Osteoblast (primary cell): ENCODE measurements at places on chromosomes 1 and 21. TPM values are rescaled to one million over a fixed set of nuclear protein-coding genes. Genes with fewer than 3 reads are reported as not detected.
A peak's percentile ranks its signal among the peaks of the same experiment; 100 is the strongest.

DNA sequence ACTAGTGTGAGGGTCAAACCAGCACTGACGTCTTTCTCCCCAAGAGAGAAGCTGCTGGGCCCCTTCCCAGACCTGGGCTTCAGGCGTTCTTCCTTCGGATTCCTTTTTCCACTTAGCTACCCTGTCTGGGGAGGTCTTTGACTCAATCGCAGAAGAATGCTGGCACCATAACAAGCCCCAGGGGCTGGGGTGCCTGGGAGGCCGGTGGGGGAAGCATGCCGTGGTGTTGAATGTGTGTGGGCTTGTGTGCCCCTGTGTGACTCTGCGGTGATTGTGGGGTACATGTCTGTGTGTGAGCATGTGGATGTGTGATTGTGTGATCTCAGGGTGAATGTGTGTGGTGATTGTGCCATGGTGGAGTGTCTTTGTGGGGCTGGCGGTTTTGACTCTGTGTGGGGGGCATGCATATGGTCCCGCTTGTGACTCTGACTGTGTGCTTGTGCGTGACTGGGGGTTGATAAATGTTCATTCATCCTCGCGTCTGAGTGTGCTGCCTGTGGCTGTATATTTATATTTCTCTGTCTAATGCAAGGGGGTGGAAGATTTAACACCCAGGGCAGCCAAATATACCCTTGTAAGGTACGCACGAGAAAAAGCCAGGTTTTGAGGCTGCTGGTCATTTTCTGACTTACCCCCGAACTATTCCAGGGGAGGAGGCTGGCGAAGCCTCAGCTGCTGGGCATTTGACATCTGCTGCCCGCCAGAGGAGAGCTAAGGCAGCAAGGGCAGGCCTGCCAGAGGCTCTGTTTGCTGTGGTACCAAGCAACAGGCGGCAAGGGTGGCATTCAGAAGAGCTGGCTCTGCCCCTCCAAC is 1.1 kb upstream of the SYNC start:
- peaks cover 4% of the 10 kb centered on the region for H3K36me3 ChIP-seq
- peaks cover 41% of the 10 kb centered on the region for H3K4me1 ChIP-seq
- H3K4me3 ChIP-seq: peak overlapping the region; percentile 76
- no peaks in the 10 kb centered on the region for H3K27me3 ChIP-seq
- peak; percentile 98 for DNase-seq

GRCh38 chr21:25328736-25329135 is 278.5 kb downstream of the MRPL39 start:
- H3K27me3 ChIP-seq: no peaks in the 10 kb centered on the region
- H3K4me1 ChIP-seq: peaks cover 20% of the 10 kb centered on the region
- H3K4me3 ChIP-seq: no peak overlapping the region
- DNase-seq: no peak
- peak overlapping the region; percentile 92 for H3K27ac ChIP-seq

- no peaks in the 10 kb centered on the region for H3K27me3 ChIP-seq
- no peak for DNase-seq
- H3K4me1 ChIP-seq: peaks cover 31% of the 10 kb centered on the region
- H3K36me3 ChIP-seq: no peaks in the 10 kb centered on the region
- H3K4me3 ChIP-seq: peak overlapping the region; percentile 96
Observed at GRCh38 chr1:6580119-6580592, 362 bp downstream of the ZBTB48 start.

The LAMC2 gene
- 3.3 and 3.5 TPM in 2 replicates for total RNA-seq

The KANK4 gene
- under 0.01 TPM in 2 replicates for total RNA-seq

DNA sequence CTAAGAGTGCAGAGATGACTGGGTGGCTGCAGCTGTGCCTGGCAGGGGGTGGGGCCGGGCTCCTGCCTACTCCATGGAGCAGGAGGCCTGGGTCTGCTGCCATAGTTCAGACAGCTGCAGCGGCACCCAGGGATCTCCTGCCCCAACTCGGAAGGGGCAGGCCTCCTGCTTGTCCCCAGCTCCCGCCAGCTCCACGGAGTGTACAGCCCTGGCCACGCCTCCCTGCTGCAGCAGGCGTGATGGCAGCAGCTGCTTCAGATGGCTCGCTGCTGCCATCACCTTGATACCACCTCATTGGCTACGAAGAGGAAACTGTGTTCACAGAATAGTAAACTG is 35.9 kb downstream of the ACTL8 start:
- no peak for DNase-seq
- no peak overlapping the region for H3K4me3 ChIP-seq
- no peaks in the 10 kb centered on the region for H3K36me3 ChIP-seq

- no peak overlapping the region for H3K27ac ChIP-seq
- peaks cover 5% of the 10 kb centered on the region for H3K4me1 ChIP-seq
- H3K27me3 ChIP-seq: no peaks in the 10 kb centered on the region
- DNase-seq: no peak
- H3K36me3 ChIP-seq: no peaks in the 10 kb centered on the region
- H3K4me3 ChIP-seq: no peak overlapping the region
Observed at GRCh38 chr1:92881391-92881790, 49.6 kb downstream of the RPL5 start.

- no peaks in the 10 kb centered on the region for H3K27me3 ChIP-seq
- H3K27ac ChIP-seq: peak overlapping the region; percentile 97
- H3K36me3 ChIP-seq: peaks cover 11% of the 10 kb centered on the region
- no peak overlapping the region for H3K4me3 ChIP-seq
Observed at GRCh38 chr1:203671521-203672278, 45.1 kb downstream of the ATP2B4 start.

- H3K4me1 ChIP-seq: no peaks in the 10 kb centered on the region
- no peak overlapping the region for H3K27ac ChIP-seq
- H3K4me3 ChIP-seq: no peak overlapping the region
- no peak for DNase-seq
Observed at GRCh38 chr1:36612881-36613280, 130.2 kb upstream of the CSF3R start.

DNA sequence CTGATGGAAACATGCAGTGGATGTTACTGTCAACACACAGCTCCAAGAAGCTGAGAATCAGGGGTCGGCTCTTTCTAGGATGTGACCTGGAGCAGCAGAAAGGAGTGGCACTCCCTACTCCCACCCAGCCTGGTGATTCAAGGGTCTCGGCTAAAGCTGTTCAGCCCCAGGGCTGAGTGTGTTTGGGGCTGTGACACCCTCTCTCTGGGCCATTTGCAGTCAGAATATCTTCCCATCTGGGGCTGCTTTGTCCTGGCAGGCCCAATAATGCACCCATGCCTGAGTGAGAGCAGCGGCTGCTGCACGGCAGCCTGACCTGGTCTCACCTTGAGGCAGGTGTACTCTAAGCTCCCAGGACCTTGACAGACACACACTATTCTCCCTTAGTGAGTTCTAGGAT is 52.5 kb upstream of the AJAP1 start:
- H3K27me3 ChIP-seq: no peaks in the 10 kb centered on the region
- no peak for DNase-seq
- no peak overlapping the region for H3K27ac ChIP-seq
- H3K4me3 ChIP-seq: no peak overlapping the region

The CFAP45 gene
- total RNA-seq: 0.29 and 0.36 TPM in 2 replicates

The SLAMF8 gene
- total RNA-seq: under 0.01 and 0.36 TPM in 2 replicates

DNA sequence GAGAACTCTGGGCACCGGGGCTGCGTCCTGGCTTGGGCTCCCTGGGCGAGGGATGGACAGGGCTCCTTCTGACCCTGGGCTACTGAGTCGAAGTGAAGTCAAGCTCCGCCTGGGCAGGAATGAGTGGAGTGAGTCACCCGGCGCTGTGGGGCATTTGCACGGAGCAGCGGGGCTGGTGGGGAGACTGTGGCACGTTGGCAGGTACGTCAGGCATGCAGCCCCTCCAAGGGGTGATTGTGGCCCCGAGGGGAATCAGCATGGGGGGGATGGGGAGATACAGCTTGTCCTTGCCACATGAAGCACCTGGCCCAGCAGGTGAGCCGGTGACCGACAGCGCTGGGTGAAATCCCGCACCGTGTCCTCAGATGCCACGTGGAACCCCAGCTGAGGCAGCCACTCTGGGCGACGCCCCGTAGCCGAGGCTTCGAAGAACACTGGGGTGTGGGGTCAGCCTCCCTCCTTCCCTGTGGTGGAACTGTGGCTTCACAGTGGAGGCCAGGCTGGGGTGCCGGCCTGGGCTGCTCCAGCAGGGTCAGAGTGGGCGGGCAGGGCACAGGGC is 62.3 kb downstream of the COL18A1 start:
- no peaks in the 10 kb centered on the region for H3K36me3 ChIP-seq
- H3K4me1 ChIP-seq: peaks cover 23% of the 10 kb centered on the region
- no peak overlapping the region for H3K27ac ChIP-seq

GRCh38 chr1:241229711-241230110 is 127.3 kb downstream of the RGS7 start:
- no peak overlapping the region for H3K4me3 ChIP-seq
- DNase-seq: no peak
- H3K36me3 ChIP-seq: no peaks in the 10 kb centered on the region
- no peak overlapping the region for H3K27ac ChIP-seq
- H3K4me1 ChIP-seq: no peaks in the 10 kb centered on the region

- no peak for DNase-seq
- H3K36me3 ChIP-seq: no peaks in the 10 kb centered on the region
- no peaks in the 10 kb centered on the region for H3K4me1 ChIP-seq
Observed at GRCh38 chr1:182181167-182181572, 119.7 kb upstream of the ZNF648 start.

DNA sequence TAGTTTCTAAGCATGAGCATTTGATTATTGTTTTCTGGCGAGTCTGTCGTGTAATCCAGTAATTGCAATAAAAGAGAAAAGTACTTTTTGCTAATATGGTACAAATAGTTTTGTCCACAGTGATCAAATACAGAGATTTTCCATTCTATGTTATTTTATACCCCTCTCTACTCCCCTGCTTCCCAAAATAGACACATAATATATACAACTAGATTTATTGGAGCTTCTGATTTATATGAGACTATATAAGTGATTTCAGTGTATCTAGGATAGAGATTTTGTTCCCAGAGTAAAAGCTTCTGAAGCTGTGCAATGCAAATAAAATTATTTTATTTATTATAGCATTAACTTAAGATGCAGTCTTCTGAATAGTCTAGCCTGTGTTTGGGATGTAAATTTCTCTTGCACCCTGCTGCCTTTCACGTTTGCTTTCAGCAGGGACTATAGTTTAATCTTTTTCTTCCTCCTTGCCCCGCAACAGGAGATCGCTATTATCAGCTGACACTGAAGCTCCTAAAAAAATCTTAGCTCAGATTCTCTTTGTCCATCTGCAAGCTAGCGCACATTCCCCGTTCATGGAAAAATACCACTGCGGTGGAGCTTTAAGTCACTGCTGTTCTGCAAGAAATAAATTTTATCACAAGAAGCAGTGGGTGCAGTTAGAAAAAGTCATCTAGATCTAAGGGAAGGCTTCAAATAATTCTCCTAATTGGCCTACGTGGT is 273.3 kb downstream of the DISC1 start:
- no peak overlapping the region for H3K4me3 ChIP-seq
- H3K27me3 ChIP-seq: no peaks in the 10 kb centered on the region
- no peaks in the 10 kb centered on the region for H3K4me1 ChIP-seq
- no peaks in the 10 kb centered on the region for H3K36me3 ChIP-seq
- H3K27ac ChIP-seq: no peak overlapping the region

GRCh38 chr1:184622136-184622823 is 132.4 kb downstream of the EDEM3 start:
- H3K27me3 ChIP-seq: no peaks in the 10 kb centered on the region
- H3K4me3 ChIP-seq: no peak overlapping the region
- peak; percentile 72 for DNase-seq
- no peaks in the 10 kb centered on the region for H3K36me3 ChIP-seq
- no peak overlapping the region for H3K27ac ChIP-seq

- no peaks in the 10 kb centered on the region for H3K27me3 ChIP-seq
- no peak overlapping the region for H3K27ac ChIP-seq
- H3K36me3 ChIP-seq: peaks cover 3% of the 10 kb centered on the region
- H3K4me3 ChIP-seq: no peak overlapping the region
- DNase-seq: peak; percentile 52
Observed at GRCh38 chr1:93604411-93604810, 77.2 kb downstream of the BCAR3 start.

The SRM gene
- 21.0 and 24.2 TPM in 2 replicates for total RNA-seq

DNA sequence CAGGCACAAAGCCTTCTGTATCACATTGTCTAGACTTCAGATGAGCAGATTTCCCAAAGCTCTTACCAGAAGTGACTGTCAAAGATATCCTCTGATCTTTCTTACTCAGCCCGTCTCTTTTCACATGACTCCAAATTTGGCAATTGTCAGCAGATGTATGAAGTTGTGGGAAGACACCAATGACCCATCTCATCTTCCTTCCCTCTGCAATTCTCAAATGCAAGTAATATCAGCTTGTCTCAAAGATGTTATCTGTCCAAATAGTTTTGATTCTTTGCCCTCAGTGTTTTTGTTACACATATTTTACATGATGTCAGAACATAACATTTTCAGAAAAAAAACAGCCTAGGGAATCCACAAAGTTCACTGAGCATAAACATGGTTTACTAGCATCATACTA is 45.1 kb upstream of the RGS2 start:
- DNase-seq: peak; percentile 58
- peaks cover 3% of the 10 kb centered on the region for H3K4me1 ChIP-seq
- H3K27ac ChIP-seq: peak overlapping the region; percentile 16
- H3K27me3 ChIP-seq: no peaks in the 10 kb centered on the region
- no peak overlapping the region for H3K4me3 ChIP-seq
- no peaks in the 10 kb centered on the region for H3K36me3 ChIP-seq

DNA sequence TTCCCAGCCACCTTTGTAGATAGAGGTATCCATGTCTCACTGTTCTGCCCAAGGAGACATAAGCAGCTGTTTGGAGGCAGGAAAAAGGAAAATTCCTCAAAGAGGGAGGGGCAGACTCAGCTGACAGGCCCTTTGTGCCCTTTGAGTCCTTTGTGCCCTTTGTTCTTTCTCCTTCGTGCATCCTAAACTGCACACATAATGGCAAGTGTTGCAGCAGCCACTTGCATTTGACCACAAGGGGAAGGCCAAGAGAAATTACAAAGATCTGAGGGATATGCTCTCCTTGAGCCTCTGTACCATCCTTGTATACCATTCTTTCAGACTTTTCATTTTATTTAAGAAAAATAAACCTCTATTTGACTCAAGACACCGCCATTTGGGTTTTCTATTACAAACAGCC is 71.8 kb upstream of the PKN2 start:
- no peak overlapping the region for H3K4me3 ChIP-seq
- no peak overlapping the region for H3K27ac ChIP-seq
- H3K27me3 ChIP-seq: no peaks in the 10 kb centered on the region
- DNase-seq: no peak
- H3K4me1 ChIP-seq: no peaks in the 10 kb centered on the region

The NGF gene
- 3.8 and 6.2 TPM in 2 replicates for total RNA-seq

The ZP4 gene
- total RNA-seq: not detected in 2 replicates

- H3K27me3 ChIP-seq: peaks cover 3% of the 10 kb centered on the region
- no peaks in the 10 kb centered on the region for H3K4me1 ChIP-seq
- no peak for DNase-seq
- no peaks in the 10 kb centered on the region for H3K36me3 ChIP-seq
- no peak overlapping the region for H3K27ac ChIP-seq
- H3K4me3 ChIP-seq: no peak overlapping the region
Observed at GRCh38 chr1:201218409-201218808, 27.8 kb downstream of the IGFN1 start.

DNA sequence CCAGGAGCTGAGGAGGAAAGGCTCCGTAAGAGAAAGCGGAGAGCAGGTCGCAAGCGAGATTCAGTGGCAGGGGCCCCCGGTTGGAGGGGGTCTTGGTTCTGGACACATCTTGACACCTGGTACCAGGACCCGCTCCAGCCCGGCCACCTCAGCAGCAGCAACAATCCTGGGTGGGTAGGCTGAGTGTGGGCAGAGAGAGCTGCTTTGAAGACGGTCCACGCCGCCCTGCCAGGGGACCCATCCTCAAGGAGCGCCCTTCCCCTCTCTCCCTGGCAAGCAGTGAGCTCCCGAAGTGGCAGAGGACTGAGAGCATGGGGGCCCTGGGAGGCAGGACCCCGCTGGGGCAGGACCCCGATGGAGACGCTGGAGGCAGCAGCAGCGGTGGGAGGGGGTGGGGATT is 35.6 kb upstream of the LAPTM5 start:
- no peaks in the 10 kb centered on the region for H3K36me3 ChIP-seq
- DNase-seq: no peak
- no peaks in the 10 kb centered on the region for H3K4me1 ChIP-seq
- H3K4me3 ChIP-seq: no peak overlapping the region
- H3K27me3 ChIP-seq: peaks cover 11% of the 10 kb centered on the region
